Cardiac septum (tissue), 1 donor: ENCODE measurements at places on chromosomes 12 and 14. TPM values are rescaled to one million over a fixed set of nuclear protein-coding genes. Genes with fewer than 3 reads are reported as not detected.
A peak's percentile ranks its signal among the peaks of the same experiment; 100 is the strongest.

DNA sequence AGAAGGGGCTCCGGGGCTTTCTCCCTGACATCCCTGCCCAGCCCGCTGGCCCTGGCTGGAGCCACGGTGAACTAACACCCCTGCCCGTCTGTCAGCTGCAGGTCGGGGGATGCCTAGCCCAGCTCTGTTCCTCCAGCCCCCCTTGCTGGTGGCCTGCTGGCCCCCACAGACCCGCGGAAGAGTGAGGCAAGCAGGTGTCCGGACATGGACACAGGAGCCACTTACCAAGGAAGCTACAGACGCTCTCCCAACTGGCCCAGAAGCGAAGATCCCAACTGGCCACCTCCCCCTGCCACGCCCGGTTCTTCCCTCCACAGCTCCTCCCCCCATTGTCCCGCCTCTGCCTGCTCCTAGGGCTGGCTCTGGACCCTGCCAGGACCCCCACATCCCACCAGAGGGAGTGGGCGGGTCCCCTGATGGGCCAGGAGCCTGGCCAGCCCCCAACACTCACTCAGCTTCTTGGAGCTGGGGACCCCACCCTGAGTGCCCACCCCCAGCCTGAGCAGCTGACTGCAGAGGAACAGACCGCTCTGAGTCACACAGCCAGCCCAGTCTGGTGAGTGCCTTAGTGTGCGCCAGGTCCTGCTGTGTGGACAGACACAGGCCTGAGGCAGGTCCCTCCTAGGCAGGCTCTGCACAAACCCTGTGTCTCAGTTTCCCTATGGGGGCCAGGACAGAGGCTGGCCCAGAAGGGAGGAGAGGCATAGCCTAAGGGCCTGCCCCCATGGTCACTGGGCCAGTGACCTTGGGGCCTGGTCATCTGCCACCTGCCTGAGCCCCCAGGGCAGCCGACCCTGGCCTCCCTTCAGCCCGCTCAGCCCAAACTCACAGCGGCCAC, 7.7 kb downstream of the AHNAK2 start:
- DNase-seq = no peak

Gene KCNK13
- 0.62 TPM for total RNA-seq

DNA sequence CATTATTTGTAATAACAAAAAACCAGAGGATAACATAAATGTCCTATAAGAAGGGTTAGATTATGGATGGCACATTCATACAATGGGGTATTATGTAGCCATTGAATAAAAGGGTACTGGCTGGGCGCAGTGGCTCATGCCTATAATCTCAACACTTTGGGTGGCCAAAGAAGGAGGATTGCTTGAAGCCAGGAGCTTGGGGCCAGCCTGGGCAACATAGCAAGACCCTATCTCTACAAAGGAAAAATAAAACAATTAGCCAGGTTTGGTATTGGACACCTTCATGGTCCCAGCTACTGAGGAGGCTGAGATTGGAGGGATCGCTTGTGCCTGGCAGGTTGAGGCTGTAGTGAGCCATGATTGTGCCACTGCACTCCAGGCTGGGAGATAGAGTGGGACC, 14.8 kb downstream of the PTPN11 start:
- no peak for DNase-seq

GRCh38 chr12:6323340-6323994, 13.0 kb downstream of the PLEKHG6 start:
- peak; percentile 50 for DNase-seq

- no peak for DNase-seq
Measured at GRCh38 chr12:120321382-120322202, 6.0 kb downstream of the PLA2G1B start.

Gene PARP2
- 15.2 TPM for total RNA-seq

DNA sequence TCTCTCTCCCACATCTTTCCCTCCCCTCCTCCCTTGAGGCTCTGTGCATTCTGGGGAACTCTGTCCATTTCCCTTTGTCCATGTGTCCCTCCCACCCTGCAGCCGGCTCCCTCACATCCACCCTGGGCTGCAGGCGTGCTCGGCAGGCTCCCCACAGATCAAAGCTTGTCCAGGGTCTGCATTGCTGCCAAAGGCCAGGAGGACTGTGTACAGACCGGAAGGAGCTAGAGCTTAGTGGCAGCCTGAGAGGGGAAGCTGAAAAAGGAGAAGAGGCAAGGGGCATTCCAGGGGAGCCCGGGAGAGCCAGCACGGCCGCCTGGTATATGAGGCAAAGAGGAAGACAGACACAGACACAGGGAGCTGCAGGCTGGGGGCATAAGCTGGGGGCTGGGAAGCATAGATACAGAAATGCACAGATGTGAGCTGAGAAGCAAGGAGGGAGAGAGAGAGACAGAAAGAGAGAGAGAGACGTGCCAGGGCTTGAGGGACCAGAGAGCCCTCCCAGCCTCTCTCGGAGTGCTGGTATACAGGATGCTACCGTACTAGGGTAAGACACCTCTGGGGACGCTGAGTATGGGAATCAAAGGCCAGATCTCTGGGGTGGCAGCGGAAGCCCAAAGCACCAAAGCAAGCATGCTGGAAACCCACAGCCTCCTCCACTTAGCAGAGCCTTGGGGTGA, 3.3 kb downstream of the CD4 start:
- peak; percentile 82 for DNase-seq

Gene RAD51AP1
- total RNA-seq = 1.6 TPM

DNA sequence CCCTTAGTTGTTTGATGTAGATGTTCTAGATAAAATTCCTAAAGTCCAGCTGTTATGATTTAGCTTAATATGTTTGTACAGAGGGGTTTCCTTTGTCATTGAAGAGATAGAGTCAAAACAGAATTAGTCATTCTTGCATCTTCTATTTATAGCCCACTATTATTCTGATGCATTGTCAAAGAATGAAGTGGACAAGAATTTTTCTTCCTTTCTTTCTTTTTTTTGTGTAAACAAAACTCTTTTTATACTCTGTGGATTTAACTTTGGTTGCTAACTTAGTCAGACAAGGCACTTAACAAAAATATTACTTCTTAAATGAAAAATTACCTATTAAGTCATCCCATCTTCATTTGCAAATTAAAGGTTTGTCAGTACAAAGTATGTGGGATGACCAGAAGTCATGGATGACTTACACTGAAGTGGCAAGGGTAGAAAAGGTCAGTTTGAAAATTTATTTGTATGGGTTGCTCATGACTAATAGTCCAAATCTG, 215.6 kb upstream of the DDHD1 start:
- DNase-seq = no peak

GRCh38 chr12:107557026-107557425, 128.6 kb upstream of the PWP1 start:
- DNase-seq = no peak

- no peak for DNase-seq
Measured at GRCh38 chr12:13436182-13436581, 239.7 kb downstream of the EMP1 start.

Gene FAM181A
- not detected for total RNA-seq

DNA sequence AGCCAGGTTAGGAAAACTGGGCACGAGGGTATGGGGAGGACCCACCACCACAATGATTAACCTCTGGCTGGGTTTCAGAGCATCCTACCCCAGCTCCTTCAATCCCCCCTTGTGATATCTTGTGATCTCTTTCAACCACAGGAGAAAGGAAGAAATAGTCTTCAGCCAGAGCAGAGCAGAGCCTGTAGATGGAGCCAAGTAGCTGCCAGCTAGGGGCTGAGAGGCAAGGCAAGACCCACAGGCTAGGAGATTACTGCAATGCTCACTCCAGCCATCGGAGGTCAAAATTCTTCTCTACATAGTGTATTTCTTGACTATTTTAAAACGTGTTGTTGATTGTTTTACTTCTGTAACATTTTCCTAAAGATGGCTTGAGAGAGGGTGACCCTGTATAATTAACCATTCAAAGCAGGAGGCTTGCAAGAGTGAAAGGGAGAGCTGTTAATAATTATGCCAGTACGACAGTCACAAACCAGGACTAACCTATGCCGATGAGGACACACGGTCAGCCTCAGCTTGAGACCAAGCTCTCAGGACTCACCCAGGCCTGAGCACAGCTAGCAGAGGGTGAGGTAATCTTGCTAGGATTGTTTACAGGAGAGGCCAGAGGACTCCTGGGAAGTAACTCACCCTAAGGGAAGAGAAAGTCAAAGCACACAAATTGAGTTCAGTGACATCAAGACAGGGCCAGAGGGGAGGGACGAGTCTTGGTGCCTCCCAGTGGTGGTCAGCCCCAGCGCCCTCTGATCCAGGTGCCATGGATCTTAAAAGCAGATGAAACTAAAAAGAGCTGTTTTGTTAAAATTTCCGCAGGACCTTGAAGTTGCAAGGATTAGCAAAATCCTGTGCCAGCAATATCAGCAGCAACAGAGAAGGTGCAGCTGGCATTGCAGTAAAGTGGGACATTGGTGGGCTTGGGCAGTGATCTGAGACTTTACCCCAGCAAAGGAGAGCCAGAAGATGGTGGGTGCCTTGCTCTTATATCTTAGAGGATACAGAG, 29.8 kb upstream of the CDKN3 start:
- DNase-seq = no peak

Gene FAM177A1
- total RNA-seq = 156 TPM

DNA sequence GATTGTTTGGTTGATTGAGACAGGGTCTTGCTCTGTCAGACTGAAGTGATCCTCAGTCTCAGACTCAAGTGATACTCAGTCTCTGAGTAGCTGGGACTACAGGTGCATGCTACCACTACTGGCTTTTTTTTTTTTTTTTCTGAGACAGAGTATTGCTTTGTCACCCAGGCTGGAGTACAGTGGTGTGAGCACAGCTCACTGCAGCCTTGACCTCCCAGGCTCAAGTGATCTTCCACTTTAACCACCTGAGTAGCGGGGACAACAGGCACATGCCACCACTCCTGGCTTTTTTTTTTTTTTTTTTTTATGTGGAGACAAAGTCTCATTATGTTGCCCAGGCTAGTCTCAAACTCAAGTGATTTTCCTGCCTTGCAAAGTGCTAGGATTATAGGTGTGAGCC, 31.8 kb downstream of the CPSF2 start:
- no peak for DNase-seq

- no peak for DNase-seq
Measured at GRCh38 chr12:108649669-108650068, 16.0 kb upstream of the SELPLG start.

DNA sequence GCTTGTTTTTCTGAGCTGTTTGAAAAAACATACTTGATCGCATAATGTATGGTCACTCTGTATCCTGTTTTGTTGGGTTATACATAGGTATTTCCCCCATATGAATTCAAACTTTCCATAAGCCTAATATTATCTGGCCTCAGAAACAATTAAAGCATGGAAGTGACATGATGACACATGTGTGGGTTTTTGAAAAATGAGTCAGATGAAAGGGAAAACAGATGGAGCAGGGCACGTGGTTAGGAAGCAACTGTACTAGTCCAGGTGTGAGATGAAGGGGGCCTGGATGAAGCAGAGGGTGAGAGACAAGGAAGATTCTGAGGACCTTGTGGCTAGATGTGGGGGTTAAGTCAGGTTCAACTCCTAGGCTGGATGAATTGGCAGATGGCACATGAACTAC, 92.7 kb upstream of the DNM1L start:
- DNase-seq = no peak

DNA sequence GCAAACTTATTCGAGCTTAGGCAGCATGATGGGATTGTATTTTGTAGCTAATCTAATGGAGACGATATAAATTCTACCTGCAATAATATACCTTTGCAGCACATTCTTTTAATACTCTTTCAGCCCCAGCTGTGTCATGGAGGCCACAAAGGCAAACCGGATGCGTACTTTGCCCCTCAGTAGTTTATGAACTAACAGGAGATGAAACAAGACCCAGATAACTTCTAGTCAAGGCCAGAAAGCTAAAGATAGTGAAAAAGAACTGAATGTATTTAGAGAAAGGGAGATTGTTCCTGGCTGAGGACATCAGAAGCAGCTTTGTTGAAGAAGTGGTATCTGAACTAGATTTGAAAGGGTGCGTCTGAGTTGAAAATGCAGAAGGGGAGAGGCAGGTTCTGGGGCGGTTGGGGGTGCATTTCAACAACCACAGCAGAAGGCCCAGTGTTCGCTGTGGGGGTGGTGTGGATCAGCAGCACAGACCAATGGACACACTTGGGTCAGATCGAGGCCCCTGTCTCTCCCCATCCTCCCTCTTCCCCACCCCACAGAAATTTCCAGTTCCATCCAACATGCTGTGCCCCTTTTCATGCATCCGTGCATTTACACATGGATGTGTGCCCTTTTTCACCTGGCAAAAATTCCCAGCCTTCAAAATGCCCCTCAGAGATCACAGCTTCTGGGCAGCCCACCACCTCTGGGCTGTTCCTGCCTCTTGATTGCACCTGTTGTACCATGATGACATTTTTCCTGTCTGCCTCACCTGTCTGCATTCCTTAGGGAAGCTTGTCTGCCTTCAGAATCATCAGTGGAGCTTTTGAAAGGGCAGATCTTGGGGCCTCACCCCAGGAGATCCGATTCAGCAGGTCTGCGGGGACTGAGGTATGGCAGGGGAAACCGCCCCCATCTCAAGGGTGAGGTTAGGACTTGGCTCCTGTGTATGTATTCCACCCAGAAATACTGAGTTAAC, 2.2 kb downstream of the ZNF839 start:
- no peak for DNase-seq

DNA sequence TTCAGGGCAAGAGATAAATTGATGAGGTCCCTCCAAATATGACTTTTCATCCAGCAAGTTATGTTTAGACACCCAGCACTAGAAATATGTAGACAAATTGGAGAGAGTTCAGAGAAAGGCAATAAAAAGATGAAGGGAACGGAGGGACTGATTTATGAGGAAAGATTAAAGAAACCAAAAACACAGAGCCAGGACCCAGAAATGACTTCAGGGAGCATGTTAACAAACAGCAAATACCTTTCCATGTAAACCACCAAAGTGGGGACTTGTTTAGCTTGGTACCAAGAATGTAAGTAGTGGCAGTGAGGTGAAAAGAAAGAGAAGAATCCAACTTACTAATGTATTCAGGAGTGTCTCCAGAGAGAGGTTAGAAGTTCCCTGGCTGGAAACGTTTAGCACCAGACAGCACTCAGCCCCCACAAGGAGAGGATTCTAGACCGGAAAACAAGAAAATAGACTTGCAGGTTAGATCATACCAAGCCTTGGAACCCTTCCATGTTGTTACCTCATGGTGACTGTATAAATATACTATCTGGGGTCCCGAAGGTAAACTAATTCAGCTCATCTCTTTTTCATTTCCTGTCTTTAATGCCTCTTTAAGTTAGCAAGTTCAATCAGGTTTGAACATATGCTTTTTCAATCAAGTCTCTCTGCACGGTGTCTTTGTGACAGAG, 79.2 kb downstream of the TBC1D30 start:
- DNase-seq = no peak

- peak; percentile 62 for DNase-seq
Measured at GRCh38 chr14:104332634-104333270, 194.4 kb downstream of the KIF26A start.

GRCh38 chr14:70931008-70931407, 23.7 kb downstream of the PCNX1 start:
- DNase-seq = no peak

GRCh38 chr12:91890742-91891141, 254.9 kb downstream of the BTG1 start:
- DNase-seq = no peak

DNA sequence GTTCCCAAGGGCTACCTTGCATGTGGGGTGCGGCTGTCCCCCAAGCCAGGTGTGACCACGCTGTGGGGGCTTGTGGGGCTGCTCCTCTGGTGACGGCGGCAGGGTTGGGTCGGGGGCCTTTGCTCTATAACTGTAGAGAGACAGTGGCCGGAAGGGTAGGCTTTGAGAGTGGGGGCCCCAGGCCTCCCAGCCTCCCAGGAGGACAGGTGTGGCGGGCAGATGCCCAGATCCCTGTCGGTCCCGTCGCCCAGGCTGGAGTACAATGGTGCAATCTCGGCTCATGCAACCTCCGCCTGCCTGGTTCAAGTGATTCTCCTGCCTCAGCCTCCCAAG, 2.7 kb upstream of the GPR132 start:
- no peak for DNase-seq

Gene CD27
- total RNA-seq = not detected
